ENCODE measurements at places on chromosomes 6 and 20.

GRCh38 chr6:96469312-96469711, 52.3 kb upstream of the UFL1 start:
- no peak for DNase-seq

GRCh38 chr6:116388924-116389323, 18.2 kb downstream of the DSE start:
- DNase-seq, result no peak

DNA sequence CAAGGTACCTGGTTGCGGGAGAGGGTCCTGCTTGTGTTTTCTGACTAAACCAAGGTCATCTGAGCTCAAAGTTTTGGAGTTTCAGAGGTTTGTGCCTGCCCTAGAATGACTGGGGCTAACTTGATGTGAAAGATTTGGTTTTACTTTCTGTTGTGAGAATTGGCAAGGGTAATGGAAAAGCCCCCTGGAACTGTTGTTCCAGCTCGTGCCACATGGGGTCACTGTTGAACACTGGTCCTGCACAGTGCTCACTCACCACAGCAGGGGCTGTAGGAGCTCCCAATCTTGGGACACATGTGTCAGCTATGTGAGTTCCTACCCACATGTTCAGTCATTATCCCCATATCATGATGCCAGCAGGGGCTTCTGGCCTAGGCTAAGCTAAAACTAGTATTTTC, 6.5 kb downstream of the TGM6 start:
- peak; percentile 1 for DNase-seq

DNA sequence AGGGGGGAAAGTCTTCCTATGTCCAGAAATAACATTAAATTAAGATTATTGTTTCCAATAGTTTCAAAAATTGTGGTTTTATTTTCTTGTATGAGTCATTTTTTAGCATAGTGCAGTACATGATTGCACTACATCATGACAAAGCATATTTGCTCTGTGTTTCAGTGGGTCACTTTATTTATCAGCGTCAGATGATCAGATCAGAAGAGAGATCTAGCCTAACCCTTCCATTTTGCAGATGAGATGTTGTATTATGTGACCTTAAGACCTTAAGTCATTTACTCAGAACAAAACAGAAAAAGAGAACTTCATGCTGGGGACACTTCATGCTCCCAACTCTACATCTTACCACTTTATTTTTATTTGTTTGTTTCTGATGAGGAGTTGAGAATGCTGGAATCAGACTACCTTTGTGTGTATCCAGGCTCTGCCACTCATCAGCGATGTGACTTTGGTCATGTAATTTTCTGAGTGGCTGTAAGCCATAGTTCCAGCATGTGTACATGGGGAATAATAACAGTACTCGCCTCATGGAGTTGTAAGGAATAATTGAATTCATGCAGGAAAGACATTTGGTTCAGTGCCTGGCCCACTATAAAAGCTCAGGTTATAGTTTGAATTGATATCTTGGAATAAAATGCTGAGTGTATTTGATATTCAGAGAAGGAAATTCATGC, 13.5 kb downstream of the EYA4 start:
- DNase-seq, result no peak

DNA sequence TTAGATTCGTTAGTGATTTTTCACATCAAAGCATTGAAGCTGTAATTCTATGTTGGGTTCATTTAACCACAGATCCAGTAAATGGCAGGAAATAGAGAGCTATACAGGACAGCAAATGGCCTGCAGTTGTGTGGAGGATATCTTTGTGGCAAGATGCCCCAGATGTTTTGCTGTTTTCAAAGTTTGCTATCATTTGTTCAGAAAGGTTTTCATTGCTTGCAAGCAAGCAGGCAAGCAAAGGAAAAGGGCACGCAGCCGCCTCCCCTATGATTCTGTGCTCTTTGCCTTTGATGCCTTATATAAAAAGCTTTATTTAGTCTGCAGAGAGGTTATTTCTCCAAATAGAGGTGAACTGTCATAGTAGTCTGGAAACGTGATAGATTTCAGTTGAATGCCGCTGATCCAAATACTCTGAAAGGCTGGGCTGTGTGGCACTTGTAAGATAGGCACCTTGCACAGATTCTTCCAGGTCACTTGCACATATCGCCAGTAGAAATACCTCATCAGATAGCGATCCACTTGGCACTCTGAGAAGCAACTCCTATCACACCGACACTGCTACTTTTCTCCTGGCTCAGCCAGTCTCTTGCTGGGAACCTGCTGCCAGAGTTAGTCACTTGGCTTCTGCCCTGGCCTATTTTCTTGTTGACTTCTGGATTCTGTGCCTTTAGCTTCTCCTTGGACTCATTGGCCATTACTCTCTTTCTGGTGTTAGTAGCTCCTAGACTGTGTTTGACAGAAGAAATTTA, 66.4 kb downstream of the UTRN start:
- DNase-seq, result no peak

DNA sequence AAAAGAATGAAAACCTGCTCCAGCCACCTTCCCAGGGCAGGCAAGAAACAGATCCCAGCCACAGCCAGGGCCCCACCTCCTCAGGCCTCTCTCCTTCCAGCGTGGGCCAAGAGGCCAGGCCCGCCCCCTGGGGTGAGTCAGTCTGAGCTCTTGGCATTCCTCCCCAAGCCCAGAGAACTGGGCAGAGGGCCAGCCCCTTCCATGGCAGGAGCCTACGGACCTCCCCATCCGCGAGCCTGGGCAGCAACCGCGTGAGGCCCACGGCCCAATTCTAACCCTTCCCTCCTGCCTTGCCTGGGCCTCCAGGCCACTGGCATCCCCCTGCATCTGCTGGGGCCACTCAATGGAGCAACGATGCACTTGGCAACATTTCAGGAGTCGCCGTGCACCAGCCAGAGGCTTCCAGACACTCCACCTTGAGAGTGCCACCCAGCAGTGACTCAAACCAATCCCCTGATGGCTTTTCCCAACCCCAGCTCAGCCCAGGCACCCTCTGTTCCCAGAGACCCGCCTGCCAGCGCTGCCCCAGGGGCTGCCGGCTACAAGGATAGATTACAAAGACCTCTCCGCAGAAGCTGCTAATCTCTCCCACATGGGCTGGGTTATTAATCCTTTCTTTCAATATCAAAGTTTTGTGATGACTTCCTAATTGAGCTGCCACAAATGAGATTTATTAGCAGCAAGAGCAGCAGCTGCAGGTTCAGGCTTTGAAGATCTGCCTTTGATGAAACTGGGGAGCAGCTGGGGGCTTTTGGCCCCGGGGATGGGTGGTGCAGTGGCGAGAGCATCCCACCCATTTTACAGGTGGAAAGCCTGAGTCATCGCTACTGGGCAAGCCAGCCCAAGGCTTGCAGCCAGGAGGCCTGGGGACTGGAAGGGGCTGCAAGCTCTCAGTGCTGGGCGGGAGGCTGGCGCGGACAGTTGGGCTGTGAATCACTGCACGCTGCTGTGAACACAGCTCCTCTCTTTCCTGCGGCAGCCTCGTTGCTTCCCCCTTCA, 85.7 kb downstream of the NFATC2 start:
- DNase-seq, result peak; percentile 27
